Fibroblast of skin of left biceps (primary cell): ENCODE measurements at places on chromosomes 12 and 14.

GRCh38 chr14:72612041-72612440 lies 281.9 kb downstream of the DPF3 start:
- no peak for DNase-seq

- DNase-seq, result no peak
These were observed 2.0 kb downstream of the SCYL2 start for GRCh38 chr12:100268835-100269564.

- DNase-seq, result no peak
These were observed 1.8 kb downstream of the CKB start for GRCh38 chr14:103520657-103521437.

- no peak for DNase-seq
These were observed 70.2 kb downstream of the BAZ1A start for GRCh38 chr14:34804933-34805332.

GRCh38 chr12:51085757-51086156 lies 2.4 kb upstream of the CSRNP2 start:
- DNase-seq, result no peak

DNA sequence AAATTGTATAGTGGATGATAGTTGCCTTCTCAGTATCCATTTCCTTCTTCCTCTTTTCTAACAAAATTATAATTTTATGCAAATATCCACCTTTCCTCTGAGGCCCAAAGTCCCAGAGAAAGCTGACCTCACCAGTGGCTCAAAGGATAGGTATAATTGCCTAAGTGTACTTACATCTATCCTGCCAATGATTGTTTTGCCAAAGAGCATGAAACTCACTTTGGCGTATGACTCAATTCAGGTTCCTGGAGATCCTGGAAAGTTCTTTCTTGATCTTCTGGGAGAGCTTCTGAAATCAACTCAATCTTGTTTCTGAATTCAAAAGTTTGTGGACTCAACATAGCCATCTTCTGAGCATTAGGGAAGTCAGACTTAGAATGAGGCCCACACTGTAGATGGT lies 10.5 kb upstream of the RBM25 start:
- no peak for DNase-seq

DNA sequence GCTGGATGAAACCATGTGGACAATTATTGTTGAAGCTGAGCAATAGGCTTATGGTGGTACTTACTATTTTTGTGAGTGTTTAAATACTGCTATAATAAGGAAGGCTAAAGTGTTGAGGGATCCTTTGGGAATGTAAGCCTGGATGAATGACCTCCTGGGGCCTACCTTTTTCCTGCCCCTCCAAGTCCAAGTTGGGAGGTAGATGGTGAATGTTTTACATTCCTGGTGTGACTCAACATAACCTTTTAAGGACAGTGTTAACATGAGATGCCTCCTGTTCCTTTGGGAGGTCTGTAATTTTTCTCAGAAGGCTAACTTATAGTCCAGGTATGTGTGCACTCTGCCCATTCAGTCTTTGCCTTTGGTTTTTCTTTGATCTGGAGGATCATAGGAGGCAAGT lies 315.9 kb downstream of the NRXN3 start:
- no peak for DNase-seq

DNA sequence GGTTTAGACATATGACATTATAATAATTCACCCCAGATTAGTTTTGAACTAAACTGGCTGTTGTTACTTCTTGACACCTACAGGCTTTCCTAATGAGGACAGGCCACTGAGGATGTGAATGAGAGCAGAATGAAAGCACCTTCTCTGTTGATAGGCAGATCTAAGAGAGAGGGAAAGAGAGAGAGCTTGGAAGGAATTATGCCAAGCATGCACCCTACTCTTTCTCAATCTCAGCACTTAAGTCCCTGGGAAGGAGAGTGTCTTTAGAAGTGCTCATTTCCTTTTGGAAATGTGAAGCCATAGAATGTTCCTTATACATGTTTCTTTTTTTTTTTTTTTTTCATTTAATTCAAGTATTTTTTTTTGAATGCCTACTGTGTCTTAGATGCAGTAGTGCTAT lies 49.0 kb downstream of the TBC1D15 start:
- DNase-seq, result no peak

DNA sequence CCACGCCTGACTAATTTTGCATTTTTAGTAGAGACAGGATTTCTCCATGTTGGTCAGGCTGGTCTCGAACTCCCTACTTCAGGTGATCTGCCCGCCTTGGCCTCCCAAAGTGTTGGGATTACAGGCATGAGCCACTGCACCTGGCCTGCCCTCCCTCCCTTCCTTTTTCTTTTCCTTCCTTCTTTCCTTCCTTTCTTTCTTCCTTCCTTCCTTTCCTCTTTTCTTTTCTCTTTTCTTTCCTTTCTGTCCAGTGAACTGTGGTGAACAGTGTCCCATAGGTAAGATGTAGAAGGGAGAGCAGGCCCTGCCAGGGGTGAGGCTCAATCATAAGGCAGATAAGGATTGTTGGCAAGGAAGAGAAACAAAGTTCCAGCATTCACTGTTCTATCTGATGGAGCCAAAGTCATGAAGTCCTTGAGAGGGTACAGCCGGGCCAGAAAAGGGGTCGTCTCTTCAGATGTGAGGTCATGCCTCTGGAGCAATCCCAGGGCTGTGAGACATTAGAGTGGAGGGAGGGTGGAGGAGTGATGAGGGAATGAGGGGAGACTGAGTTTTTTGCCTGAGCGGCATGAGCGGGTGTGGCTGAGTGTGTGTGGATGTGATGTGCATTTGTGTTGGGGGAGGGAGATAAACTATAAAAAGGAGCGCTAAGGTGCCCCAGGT lies 4.2 kb upstream of the MLF2 start:
- no peak for DNase-seq

- peak; percentile 39 for DNase-seq
These were observed 236.4 kb upstream of the CRY1 start for GRCh38 chr12:107329569-107330324.

DNA sequence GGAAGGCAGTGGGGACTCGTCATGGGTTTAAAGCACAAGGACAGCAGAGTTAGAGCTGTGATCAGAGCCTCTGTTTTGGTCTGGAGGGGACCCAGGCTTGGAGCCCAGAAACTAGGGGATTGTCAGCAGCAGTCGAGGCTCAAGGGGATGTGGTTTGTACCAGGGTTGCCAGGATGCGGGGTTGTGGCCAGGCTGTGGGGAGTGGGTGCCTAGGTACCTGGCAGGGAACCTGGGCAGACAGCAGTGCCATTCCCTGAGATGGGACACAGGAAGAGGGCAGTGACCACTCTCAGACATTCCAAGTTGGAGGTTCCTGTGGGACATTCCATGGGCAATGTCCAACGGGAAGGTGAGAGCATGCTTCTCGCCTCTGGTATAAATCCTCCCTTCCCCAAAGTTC lies 222.3 kb downstream of the SLC41A2 start:
- DNase-seq, result no peak

DNA sequence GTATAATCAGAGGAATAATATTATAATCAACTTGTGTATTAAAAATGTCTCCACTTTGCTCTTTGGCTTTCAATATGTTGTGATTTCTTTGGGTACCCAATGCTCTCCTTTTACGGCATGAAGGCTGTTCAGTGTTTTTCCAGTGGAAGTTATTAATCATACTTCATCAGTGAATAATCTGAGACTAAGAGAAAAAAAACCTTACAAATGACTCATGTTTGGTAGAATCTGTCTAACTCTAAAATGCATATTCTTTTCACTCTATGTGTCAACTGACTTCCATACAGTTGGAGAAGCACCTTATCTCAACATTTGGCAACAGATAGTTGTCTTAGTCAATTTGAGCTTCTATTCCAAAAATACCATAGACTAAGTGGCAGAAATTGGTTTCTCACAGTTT lies 82.2 kb downstream of the PTPRO start:
- peak; percentile 30 for DNase-seq

- DNase-seq, result no peak
These were observed 6.8 kb downstream of the TMCC3 start for GRCh38 chr12:94643606-94644005.

DNA sequence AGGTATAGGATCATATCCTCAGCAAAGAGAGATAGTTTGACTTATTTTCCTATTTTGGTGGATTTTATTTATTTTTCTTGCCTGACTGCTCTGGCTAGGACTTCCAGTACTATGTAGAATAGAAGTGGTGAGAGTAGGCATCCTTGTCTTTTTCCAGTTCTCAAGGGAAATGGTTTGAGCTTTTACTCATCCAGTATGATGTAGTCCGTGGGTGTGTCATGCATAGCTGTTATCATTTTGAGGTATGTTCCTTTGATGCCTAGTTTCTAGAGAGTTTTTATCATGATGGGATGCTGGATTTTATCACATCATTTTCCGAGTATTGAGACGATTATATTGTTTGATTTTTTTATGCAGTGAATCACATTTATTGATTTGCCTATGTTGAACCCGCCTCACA lies 97.2 kb downstream of the MGAT4C start:
- no peak for DNase-seq
